ENCODE measurements at places on chromosomes 4 and X.
A peak's percentile ranks its signal among the peaks of the same experiment; 100 is the strongest.

- peak; percentile 81 for DNase-seq
These were observed 51.7 kb upstream of the CHRDL1 start for GRCh38 chrX:110847334-110847733.

- no peak for DNase-seq
These were observed 139.7 kb downstream of the INPP4B start for GRCh38 chr4:142706381-142706780.

DNA sequence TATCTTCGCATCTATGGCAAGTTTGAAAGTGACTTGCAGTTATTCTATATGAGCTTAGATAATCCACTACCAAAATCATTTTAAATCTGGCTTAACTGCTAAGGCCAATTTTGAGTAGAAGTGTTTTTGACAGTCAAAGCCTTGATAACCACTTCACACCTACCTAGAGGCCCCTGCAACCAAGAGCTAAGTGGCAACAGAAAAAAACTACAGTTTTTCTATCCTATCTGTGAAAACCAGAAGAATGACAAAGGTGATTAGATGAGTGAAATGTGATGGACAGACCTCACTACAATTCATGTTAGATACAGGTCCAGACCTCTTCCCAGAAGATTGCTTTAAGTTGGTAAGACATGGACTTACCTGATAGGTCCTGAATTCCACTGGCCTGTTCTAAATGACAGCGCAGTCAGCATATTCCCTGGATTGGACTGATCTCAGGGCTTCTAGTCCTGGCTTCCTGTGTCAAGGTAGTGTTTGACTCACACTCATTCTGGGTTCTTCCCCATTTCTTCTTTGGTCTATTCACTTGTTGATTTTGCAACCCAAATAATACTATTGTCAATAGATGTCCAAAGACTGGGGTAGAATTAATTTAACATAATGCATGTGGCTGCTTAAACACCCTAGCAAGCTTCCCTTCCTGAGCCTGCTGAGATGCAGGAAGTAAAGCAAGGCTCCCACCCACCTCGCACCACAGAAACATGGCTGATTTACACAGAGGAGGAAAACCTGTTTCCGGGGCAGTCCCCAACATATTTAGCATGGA lies 65.1 kb downstream of the PPP3CA start:
- no peak for DNase-seq

DNA sequence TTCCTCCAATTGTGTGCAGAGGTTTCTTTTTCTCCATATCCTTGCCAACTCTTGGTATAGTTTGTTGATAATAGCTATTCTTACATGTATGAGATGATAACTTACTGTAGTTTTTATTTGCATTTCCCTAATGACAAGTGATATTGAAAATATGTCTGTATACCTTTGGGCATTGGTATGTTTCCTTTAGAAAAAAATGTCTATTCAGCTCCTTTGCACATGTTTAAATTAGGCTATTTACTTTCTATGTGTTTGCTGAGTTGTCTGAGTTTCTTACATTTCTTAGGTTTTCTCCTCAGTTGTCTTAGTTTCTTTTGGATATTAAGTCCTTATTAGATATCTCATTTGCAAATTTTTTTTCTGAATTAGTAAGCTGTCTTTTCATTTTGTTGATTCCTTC lies 487.3 kb upstream of the EPHA5 start:
- no peak for DNase-seq

DNA sequence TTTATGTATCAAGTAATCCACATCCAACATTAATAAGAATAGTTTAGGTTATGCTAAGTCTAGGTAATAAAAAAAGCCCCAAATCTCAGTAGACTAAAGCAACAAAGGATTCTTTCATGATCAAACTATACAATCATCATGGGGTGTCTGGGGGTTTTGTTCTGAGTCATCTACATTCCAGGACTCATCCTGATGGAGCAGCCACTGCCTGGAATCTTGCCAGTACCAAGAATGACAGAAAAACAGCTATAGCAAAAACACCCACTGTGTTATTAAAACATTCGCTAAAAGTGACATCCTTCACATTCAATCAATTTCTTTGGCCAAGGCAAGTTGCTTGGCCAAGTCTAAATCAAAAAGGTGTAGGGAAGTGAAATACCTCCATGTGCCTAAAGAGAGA lies 3.9 kb upstream of the ARHGEF38 start:
- no peak for DNase-seq

DNA sequence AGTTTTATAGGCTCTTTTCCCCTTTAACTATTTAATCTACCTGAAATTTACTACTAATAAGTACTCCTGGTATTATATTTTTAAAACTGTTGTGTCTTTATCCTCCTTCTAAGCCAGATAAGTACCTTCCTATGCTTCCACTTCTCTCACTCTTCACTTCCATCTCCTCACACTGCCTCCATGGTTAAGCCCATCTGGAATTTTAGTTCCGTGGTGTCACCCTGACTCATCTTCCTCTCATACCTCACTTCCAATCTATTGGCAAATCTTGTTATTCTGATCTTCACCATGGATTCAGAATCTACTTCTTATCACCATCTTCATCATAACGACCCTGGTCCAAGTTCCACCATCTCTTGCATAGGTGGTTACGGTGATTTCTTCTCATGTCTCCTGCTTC lies 32.7 kb upstream of the DAPP1 start:
- DNase-seq = no peak

DNA sequence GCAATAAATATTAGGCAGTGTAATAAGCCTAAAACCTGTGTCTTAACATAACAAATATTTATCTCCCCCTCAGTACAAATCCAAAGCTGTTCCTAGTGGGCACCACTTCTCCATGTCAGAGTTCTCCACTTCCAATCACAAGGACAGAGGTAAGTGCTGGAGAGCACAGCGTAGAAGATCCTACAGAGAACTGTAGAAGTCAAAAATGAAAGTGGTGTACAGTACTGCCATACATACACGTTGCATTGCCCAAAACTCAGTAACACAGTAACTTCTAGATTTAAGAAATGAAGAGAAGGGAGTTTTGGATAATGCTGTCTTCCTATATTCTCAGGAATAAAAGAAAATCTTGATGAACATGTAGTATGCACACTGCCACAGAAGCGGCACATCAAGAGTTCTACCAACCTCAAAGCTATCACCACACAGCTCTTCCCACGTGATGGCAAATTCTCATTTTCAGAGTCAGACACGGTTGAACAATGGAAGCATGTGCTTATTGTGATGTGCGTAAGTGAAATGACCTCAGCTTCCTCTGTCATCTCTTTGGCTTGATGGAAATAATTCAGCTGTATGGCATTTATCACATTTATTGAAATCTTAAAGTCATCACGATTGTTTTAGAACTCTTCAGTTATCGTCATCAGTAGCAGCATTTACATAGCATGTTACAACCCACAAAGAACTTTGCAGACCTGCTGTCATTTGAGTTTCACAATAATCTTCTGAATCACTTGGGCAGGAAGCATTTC lies 27.1 kb upstream of the SPANXN4 start:
- DNase-seq = no peak

GRCh38 chr4:8637456-8637984 lies 45.0 kb downstream of the CPZ start:
- DNase-seq = no peak

DNA sequence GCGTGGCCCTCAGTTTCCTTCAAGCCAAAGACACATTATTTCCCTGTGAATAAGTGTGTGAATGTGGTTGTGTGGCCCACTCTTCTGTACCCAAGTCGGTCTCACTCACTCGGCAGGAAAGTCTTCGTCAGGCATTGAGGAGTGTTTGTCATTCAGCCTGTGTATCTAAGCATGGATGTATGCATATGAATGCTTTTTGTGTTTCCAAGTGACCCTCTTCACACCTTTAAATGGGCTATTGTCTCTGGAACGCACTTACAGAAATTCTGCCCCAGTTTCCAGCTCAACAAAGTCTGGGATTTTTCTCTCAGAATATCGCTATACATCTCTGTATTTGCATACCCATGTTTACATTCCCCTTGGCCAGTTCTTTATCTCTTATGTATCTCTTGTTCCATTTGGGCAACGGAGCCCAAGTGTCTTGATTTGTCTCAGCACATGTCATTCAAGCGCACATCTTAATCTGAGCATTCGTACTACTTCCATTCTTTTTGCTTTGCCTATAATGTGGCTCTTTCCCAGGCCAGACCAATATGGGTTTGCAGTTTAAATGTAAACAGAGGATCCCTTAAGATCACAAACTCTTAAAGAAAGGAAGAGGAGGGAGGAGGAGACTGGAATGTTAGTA lies 4.8 kb downstream of the BCOR start:
- DNase-seq = no peak

DNA sequence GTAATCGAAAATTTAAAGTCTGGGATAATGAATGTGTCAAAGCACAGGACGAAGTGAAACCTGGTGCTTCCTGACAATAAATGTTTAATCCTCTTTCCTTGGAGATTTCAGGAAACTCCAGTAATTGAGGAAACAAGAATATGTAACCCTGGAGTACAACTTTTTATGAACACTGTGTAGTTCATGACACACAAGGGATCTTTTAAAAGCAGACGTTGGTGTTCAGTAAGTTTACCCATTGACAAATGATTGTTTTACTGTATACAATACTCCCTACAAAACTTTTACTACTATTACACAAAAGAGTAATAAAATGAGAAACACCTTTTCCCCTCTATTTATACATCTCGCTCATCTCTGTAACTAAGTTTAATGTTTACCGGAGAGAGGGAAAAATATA lies 312.4 kb downstream of the PPARGC1A start:
- DNase-seq = no peak

DNA sequence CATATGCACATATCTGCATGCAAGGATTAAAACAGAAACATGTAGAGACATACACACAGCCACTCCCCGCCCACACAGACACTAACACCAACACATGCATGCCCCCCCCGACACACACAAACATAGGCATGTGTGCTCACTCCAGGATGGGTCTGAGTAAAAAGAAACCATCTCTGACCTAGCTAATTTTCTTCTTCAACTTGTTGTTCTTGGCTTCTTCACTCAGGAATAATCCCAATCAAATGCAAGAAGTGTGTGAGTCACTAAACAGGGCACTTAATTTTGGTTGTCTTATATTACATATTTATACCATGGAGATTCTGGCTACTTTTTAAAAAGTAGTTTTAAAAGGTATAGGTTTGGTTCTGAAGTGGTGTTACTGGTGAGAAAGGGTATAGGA lies 28.3 kb downstream of the ENOX2 start:
- peak; percentile 39 for DNase-seq

Measured in fibroblast of the aortic adventitia (primary cell).